ENCODE measurements at places on chromosomes 1 and 21. TPM values are rescaled to one million over a fixed set of nuclear protein-coding genes. Genes with fewer than 3 reads are reported as not detected.
A peak's percentile ranks its signal among the peaks of the same experiment; 100 is the strongest.

SERPINC1 gene
- total RNA-seq: not detected

SUSD4 gene
- not detected for total RNA-seq

OR2L5 gene
- not detected for total RNA-seq

KCND3 gene
- total RNA-seq: 0.09 TPM

ZMYND12 gene
- total RNA-seq: 0.29 TPM

EXO1 gene
- 144 TPM for total RNA-seq

HTR6 gene
- 0.12 TPM for total RNA-seq

HENMT1 gene
- total RNA-seq: 2.5 TPM

GRCh38 chr1:84433258-84434080, 35.2 kb downstream of the DNASE2B start:
- peak; percentile 68 for DNase-seq

- no peak for DNase-seq
These were observed 1483.5 kb downstream of the MRPL39 start for GRCh38 chr21:24123785-24124184.

DNA sequence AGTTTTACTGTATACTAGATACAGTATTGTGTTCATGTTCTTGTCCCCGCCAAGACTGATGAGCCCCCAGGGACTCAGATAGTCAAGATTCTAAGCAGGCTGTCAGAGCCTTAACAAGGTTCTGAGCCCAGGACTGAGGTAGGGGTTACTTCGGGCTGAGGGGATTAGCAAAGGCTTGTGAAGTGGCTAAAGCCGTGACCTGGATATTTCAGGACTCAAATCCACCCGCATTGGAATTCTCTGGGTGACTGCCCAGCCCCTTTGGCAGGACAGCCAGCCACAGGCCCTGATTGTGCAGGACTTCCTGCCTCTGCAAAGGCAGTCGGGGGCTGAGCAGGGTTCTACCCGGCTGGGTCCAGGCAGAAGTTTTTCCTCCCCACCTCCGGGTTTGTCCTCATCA, at the start of gene PLA2G5:
PLA2G5 (plus strand) TSS at position 321 of the 400 bp plus-strand sequence. CDS start 14,637 bp downstream, outside the sequence.
- DNase-seq: no peak

DNA sequence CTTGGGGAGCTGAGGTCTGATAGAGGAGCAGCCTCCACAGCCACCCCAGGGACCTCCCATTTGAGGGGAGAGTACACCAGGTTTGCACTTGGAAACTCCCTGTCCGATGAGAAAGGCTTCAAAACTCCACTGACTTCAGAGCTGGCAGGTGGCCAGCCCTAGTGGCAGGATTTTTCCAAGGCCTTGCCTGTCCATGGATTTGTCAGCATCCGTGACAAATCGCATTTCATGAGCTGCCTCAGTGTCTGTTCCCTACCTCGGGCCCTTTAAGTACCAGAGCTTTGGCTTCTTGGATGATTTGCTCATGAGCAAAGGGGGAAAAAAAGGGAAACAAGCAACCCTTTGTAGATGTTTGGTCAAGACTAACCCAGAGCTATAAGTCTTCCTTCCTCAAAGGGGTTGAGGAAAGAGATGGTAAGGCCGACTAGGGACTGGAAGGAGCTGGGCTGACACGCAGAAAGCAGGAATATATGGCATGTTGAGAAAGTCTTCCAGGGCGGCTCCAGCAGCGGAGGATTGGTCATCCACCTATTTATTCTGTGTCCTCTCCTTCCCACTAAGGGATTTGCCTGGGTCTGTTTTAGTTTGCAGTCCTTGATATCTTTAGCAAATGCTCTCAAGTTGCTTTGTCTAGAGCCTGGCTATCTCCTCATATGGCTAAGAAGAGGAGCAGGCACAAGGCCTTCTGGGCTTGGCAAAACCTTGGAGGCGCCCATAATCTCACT, 2.7 kb upstream of the HSPG2 start:
- DNase-seq: peak; percentile 70

DNA sequence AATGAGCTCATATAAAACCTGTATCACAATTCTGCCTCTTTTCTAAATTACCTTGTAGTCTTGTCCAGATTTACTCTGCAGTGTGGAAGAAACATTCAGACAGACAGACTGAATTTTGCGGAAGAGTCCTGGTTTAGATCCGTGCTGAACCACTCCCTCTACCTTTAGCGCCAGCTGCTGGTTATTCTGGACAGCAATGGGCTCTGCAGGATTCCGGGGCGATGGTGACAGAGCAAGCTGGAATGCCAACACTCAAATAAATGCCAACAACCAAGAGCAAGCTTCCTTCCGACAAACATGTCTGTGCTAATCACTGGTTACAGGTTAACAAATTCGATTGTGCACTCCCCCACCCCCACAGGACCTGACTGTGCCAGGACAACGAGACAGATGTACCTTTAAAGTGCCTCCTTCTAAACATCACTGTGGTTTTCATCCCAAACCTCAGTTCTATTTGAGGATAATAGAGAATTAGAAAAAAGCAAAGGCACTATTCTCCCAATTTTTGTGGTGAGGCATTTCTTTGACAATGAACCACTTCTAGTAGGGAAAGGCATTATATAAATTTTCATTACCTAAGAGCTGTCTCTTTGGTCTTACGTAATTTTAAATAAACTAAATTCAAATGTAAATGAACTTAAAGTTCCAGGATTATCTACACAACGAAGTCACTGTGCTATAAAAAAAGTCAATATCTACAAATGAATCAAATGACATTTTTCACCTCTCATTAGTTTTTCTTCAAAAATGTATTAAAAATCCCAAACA, 90.4 kb downstream of the INTS7 start:
- DNase-seq: peak; percentile 84

GRCh38 chr1:65163201-65163805, 15.3 kb downstream of the AK4 start:
- DNase-seq: no peak

- no peak for DNase-seq
These were observed 109.6 kb downstream of the PLPP3 start for GRCh38 chr1:56469640-56470371.

GRCh38 chr1:97593192-97593591, 327.6 kb downstream of the DPYD start:
- no peak for DNase-seq

DNA sequence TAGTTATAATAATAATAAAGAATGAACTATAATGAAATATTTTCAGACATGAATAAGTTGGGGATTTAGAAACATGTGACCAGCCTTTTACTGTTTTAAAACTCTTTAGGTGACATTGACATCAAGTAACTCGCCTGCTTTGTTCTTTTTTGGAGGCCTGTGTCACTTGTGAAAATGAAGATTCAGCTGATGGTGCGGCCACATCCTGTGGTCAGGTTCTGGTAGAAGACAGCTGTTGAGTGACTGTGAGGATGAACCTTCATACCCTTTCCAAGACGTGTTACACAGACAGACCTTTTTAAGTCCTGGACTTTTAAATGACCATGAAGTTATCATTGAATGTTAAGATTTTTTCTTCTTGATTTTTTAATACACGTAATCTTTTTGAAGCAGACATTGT, 10.3 kb downstream of the UTS2 start:
- DNase-seq: no peak

- DNase-seq: no peak
These were observed 7.8 kb upstream of the PTTG1IP start for GRCh38 chr21:44881198-44881872.

DNA sequence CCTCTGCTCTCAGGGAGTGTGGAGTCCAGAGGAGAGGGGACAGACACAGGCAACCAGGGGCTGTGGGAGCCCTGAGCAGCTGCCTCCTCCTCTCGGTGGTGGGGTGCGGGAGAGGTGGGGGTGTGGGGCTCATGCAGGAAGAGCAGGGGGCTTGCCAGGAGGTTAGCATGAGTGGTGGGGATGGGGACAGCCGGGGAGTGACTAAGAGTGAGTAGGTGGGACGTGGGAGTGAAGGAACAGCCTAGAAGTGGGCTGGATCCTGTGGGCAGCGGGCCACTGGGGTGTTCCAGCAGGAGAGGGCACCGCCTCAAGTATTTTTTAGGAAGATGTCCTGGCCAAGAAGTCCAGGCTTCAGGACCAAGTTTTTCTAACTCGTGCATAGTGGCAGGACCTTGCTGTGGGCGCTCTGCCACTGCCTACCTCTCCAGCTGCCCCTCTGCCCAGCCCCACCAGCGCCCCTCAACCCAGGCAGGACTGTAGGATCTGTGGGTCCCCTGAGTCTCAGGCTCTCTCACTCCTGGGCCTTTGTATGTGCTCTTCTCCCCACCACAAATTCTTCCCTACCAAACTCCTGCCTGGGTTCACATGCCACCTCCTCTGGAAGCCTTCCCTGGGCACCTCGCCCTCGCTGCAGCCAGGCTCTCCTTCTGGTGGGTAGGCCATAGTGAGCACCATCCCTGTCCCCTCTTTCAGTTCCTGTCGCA, 18.8 kb upstream of the LHX4 start:
- DNase-seq: no peak

GRCh38 chr1:59108481-59109317, 188.2 kb upstream of the FGGY start:
- no peak for DNase-seq

GRCh38 chr1:32388641-32389040, 5.6 kb downstream of the BSDC1 start:
- no peak for DNase-seq

DNA sequence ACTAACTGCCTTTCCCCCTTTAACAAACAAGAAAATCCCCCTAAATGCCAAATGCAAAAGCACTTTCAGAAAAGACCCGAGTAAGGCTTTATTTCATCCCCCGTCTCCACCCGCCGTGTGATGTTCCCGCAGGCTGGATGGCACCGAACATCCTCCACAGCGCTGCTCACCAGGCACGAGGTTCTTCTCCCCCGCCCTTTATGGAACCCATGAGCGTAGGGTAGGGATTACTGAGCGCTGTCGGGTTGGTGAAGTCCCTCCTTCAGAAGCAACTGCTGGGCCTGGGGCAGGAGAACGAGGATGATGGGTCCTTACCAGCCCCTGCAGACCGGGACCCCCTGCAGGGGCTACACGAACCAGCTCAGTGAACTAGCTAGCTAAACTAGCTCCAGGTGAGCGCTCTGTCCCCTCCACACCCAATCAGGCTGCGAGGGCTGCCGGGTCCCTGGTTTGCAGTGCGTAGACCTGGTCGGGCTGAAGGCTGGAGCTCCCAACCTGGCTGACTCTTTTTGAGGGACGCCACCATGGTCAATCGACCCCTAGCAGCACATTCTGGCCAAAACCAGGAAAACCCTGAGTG, 80.4 kb downstream of the ITPKB start:
- no peak for DNase-seq

DNA sequence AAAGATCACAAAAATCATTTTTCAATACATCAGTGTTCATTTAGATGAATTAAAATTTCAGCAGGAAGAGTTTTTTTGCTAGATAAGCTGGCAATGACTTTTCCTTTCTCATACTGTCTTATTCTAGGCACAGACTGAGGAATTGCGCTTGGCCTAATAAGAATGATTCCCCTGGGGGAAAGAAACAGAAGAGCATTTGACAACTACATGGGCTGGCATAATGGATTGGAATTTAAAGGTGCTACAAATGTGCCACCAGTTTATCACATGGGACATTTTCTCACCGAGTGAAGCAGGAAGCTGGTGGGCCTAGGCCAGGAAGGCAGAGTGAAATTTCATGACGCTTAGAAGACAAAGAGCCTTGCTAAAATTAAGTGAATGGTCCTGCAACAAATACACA, 39.3 kb downstream of the CDKN2C start:
- DNase-seq: no peak

- DNase-seq: no peak
These were observed 29.7 kb downstream of the MDM4 start for GRCh38 chr1:204545881-204546280.

Measured in NCI-H460 (cell line).